NCI-H1417 (cell line): ENCODE measurements at places on chromosomes 7 and 10.
A peak's percentile ranks its signal among the peaks of the same experiment; 100 is the strongest.

- DNase-seq, result no peak
These were observed 624 bp upstream of the ZNF783 start for GRCh38 chr7:149261316-149261828.

DNA sequence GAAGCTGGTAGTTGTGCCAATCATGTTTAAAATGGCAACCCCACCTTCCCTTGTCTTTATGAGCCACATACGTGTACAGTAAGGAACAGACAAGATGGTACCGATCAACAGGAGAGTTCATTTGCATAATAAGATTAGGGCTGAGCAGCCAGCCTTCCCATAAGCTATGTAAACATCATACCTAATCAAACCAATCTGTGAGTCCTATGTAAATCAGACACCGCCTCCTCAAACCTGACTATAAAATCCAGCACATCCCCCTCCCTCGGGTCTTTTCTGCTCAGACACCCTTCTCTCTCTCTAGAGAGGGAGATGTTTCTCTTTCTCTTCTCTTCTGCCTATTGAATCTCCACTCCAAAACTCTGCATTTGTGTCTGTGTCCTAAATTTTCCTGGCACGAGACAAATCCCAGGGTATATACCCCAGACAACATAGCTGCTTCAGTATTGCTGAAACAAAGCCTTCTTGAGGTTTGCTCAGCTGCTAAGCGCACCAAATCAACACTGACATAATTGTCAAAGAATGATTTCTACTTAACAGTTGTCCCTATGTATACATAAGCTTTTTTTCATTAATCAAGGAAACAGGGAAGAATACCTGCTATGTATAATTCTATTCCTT lies 279.2 kb downstream of the THSD7A start:
- DNase-seq, result peak; percentile 60

- DNase-seq, result no peak
These were observed 233.1 kb downstream of the PLXNA4 start for GRCh38 chr7:132343199-132343598.

- peak; percentile 90 for DNase-seq
These were observed 597 bp downstream of the ZNF277 start for GRCh38 chr7:112206991-112207592.

GRCh38 chr7:95871075-95871848 lies 98.9 kb downstream of the DYNC1I1 start:
- DNase-seq, result peak; percentile 83

DNA sequence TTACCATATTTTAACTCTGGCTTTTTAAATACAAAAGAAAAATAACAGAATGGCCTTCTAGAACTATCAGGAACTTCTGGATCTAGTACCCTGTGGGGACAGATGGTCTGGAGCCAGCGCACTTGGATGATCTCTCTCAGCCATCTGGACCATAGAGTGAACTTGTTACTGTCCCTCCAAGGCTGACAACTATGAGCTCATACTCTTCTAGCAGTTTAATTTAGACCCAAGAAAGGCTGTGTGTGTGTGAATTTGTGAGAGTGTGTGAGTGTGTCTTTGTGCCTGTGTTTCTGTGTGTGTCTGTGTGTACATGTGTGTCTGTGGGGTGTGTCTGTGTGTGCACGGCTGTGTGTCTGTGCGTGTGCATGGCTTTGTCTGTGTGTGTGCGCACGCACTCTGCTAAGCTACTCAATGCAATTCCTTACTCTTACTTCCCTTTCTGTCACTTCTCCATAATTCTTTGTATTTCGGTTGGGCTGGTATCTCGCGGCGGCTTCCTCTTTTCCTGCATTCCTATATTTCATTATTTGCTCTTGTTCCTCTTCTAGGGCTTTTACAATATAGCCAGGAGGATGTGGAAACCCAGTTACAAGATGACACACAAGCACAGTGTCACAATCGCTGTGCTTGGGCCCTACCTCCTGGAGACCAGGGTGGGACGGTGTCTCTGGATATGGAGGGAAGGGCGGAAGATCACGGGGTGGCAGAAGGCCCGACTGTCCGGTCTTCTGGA lies 51.9 kb downstream of the IKZF1 start:
- DNase-seq, result no peak

GRCh38 chr7:101792051-101792681 lies 25.3 kb upstream of the CUX1 start:
- no peak for DNase-seq

DNA sequence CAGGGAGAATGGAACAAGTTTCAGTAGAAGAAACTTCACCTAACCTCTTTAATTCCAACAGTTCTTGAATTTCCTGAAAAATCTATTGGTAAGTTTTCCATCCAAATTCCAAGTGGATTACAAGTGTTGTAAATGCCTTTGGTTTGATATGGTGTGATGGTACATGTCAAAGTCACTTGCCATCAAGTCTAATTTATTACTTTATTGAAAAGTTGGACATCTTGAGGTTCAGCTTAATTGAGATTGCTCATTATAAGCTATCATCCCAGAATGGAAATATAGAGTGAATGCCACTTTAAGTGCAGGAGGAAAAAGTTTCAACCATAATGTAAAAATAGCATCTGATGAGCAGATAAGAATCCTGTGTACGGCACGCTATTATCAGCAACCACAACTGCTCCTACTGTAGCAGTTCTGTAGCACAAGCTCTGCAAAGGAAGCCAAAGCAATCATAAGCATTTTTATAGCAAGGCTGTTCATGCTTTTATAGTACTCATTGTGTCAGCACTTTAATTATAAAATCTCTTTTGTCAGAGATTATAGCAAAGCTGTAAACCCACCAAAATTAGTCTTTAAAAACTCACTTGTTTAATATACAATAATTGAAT lies 991.8 kb upstream of the PHF14 start:
- DNase-seq, result no peak

GRCh38 chr7:47636433-47637175 lies 54.7 kb upstream of the TNS3 start:
- no peak for DNase-seq

GRCh38 chr7:69778138-69778537 lies 179.9 kb downstream of the AUTS2 start:
- no peak for DNase-seq

- DNase-seq, result no peak
These were observed 311.4 kb downstream of the ADARB2 start for GRCh38 chr10:1425879-1426278.

DNA sequence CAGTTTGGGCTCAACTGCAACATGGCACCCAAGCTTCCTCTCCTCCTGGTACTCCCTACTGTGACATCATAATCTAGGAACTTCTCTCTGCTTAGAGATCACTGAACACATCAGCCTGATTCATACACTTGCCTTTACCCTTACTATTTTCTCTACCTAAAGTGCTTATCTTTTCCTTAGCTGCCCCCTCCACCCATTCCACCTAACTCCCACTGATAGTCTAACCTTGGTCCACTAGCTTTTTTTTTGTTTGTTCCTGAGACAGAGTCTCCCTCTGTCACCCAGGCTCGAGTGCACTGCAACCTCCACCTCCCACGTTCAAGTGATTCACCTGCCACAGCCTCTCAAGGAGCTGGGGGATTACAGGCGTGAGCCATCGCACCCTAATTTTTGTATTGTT lies 15.9 kb downstream of the CUL2 start:
- DNase-seq, result no peak

GRCh38 chr7:134513169-134513752 lies 14.1 kb upstream of the AKR1B10 start:
- peak; percentile 54 for DNase-seq

DNA sequence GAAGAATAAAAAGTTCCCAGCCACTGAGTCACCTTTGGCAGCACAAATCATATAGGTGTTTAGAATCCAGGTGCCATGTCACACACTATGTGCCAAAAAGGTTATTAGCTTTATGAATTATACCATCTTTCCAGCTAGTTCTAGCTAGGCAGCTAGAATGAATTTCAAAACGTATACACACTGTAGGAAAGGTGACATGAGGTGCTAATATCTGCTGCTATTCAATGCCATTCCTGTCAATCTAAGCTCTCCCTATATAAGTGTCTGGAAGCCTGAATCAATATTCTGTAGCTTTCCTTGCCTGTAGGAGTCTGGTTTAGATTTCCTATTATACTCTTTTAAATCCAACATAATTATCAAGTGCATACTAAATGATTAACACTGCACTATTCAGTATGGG lies 868.6 kb downstream of the GATA3 start:
- no peak for DNase-seq

DNA sequence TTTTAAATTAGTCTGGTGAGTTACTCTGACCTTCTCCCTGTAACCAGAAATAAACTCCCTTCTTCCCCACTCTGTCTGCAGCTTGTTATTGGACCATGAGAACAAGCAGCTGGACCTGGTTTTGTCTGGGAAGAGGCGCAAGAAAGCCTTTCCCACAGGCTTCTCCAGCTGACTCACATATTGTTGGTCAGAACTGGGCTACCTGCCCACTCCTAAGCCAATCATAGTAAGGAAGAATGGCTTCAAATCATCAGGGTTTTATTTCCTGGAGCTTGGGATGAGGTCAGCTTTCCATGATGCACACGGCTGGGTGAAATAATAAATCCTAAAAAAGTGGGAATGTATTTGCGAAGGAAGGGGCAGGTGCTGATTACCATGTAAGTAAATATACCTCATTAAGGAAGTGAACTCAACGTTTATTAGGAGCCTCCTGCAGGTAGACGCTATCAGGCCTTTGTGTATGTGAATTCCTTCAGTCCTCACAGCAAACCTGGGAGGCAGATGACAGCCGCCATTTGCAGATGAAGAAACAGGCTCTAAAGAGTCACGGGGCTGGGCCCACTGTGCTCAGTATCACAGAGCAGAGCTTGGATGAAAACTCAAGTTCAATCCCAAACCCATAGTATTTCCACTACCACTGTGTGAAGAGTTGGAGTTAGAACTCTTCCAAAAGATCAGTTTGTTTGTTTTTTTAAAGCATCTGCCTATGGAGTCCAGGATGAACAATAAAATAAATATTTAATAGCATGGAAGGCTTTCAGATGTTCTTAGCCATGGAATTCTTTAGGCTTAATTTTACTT lies 32.8 kb downstream of the IL15RA start:
- no peak for DNase-seq

DNA sequence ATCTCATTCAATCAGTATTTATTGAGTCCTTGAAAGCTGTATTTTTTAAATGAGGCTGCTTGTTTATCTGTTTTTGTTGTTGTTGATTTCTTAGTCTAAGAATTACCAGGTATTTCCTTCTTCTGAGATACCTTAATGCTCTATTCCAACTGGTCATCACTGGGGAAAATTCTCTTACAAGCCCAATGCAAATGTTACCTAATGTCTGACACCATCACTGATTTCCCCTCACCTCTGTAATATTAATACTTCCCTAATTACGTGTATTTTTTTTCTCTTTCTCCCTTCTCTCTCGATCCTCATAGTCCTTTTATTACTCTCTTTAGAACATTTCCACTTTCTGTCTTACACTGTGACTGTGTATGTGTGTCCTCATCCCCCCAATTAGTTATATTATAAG lies 13.9 kb downstream of the HDAC9 start:
- no peak for DNase-seq

- DNase-seq, result no peak
These were observed 11.3 kb upstream of the CTBP2 start for GRCh38 chr10:125171402-125172306.

- no peak for DNase-seq
These were observed 81.6 kb downstream of the SFMBT2 start for GRCh38 chr10:7329219-7329618.

GRCh38 chr10:102421507-102421756 lies 796 bp downstream of the FBXL15 start:
- DNase-seq, result no peak

DNA sequence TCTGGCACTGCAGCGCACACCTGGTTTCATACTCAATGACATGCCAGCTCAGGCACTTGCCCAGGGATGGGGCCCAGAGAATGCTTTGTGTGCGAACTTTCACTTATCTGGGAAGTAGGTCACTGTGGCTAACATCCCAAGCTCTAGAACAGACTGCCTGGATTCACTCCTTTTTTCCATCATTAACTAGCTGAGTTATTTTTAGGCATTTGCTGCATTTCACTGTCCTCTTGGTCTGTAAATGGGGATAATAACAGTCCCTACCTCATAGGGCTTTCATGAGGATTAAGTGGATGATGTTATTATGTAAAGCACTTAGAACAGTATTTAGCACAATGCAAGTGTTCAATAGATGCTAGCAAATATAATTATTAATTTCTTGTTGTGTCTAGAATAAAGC lies 98.7 kb upstream of the DOCK1 start:
- no peak for DNase-seq

DNA sequence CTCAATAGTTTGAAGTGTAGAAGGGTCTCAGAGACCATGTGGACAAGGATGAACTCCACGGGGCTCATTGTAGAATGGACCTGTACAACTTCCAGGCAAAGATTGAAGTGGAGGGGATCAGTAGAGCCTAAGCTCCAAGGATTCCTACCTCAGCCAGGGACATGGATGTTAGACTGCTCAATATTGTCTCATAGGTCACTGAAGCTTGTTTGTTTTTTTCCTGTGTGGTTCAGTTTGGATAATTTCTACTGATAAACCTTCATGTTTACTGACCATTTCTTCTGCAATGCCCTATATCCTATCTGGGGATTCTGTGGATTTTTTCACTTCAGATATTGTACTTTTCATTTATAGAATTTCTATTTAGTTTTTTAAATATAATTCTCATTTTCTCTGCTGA lies 8.9 kb downstream of the DYDC2 start:
- DNase-seq, result no peak
